GM23248 (cell line): ENCODE measurements at places on chromosomes 12 and 14. TPM values are rescaled to one million over a fixed set of nuclear protein-coding genes. Genes with fewer than 3 reads are reported as not detected.

DNA sequence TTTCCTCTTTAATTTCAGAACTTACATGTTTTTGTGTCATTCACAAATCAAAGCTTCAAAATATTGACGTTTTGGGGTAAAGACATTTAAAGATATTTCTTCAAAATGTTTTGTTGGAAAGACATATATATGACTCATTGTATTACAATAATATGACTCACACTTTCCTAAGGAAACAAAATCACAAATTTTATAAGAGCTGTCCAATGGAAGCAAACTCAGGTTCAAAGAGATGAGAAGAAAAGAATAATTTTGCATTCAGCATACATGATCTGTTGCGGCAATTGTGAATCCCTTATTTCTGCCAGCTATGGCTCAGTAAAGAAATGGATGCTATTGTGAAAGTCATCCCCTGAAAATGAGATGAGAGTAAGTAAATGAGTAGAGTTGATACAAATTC lies 82.7 kb downstream of the GRIP1 start:
- DNase-seq: peak; percentile 37

- no peak for DNase-seq
Observed at GRCh38 chr12:130791629-130792028, 47.4 kb downstream of the STX2 start.

- peak; percentile 36 for DNase-seq
Observed at GRCh38 chr12:52636592-52637258, 15.3 kb downstream of the KRT2 start.

DNA sequence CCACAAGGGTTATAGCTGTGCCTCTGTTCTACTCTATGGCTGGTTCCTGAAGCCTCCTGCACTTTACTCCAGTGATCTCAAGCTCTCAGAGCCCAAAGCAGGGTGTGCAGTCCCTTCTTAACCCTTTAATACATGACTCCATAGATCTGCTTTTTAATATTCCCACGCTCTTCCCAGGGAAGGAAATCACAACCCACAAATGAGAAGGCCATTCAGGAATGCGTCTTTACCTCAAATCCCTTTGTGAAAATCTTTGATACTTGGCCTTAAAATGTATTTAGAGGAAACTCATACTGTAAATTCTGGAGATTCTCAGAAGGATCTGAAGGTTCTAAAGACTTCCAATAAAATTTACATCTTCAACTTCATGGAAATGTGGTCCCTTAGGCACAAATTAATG lies 17.0 kb downstream of the NID2 start:
- peak; percentile 78 for DNase-seq

GRCh38 chr14:36105401-36105800 lies 71.1 kb downstream of the PTCSC3 start:
- peak; percentile 8 for DNase-seq

DNA sequence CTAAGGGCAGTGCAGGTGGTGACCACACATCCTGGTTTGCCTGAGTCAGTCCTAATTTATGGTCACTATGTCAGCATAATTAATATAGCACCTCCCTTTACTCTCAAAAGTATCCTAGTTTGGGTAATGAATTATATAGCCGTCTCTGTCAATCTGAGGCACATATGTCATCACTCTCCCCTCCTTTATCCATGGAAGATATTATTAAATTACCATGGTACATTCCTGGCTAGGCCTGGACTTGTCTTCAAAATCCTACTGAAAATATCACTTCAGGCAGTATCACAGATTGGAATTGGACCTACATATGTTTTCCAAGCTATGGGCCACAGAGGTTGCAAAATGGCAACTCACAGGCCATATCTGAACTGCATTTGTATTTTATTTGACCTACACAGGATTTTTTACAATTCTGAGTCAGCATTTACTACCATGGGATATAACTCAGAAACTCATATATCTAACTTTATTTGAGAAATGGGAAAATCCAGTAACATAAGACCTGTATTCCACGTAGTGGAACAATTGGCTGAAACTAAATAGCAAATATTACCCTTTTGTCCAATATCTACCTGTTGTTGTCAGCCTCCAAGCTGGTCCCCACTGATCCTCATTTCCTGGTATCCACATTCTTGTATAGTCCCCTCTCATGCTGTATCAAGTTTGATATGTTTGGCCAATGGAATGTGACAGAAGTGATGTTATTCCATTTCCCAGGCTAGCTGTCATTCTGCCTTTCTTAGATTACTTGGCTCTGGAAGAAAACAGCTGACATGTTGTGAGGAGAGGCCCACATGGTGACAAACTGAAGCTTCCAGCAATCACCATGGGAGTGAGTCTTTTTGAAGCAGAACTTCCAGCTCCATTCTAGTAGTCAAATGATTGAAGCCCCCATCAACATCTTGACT lies 102.5 kb upstream of the MDM1 start:
- no peak for DNase-seq

DNA sequence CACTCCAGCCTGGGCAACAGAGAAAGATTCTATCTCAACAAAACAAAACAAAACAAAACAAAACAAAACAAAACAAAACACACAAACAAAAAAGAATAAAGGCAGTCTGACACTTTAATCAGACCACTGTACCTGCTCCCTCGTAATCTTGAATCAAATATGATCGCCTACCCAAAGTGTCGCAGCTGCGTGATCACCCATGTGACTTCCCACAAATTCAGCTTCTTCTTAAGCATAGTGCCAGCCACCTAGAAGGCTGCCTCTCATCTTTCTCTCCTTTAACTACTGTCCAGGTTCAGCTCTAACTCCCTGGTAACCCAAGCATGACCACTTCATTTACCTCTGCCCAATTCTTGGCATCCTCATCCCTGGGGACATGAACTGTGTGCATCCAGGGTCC lies 37.4 kb downstream of the FMNL3 start:
- DNase-seq: no peak

- DNase-seq: no peak
Observed at GRCh38 chr14:91367173-91368171, 50.1 kb downstream of the CCDC88C start.

- no peak for DNase-seq
Observed at GRCh38 chr14:64865109-64865508, 14.6 kb downstream of the SPTB start.

DNA sequence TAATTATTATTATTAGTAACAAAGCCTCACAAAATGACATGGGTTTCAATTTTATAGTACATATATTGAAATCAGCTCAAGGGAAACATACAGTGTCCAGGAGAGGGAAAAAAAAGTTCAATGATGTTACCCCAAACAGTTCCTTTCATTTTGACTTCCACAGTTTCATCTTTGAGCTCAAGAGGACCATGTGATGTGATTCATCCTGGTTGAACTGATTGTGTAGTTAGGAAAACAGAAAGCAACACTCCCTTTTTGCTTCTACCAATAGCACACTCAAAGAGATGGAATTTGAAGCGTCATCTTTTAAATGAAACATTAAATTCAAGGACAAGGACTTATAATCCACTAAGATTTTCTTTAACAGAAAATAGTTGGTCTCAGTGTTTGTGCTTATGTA lies 461.0 kb downstream of the FOXG1 start:
- peak; percentile 79 for DNase-seq

GRCh38 chr14:78253986-78254385 lies 83.8 kb downstream of the NRXN3 start:
- DNase-seq: peak; percentile 92

GRCh38 chr14:38762845-38763244 lies 340.2 kb downstream of the SEC23A start:
- DNase-seq: no peak

GRCh38 chr12:113184098-113184899 lies 979 bp downstream of the DDX54 start:
- DNase-seq: no peak

DNA sequence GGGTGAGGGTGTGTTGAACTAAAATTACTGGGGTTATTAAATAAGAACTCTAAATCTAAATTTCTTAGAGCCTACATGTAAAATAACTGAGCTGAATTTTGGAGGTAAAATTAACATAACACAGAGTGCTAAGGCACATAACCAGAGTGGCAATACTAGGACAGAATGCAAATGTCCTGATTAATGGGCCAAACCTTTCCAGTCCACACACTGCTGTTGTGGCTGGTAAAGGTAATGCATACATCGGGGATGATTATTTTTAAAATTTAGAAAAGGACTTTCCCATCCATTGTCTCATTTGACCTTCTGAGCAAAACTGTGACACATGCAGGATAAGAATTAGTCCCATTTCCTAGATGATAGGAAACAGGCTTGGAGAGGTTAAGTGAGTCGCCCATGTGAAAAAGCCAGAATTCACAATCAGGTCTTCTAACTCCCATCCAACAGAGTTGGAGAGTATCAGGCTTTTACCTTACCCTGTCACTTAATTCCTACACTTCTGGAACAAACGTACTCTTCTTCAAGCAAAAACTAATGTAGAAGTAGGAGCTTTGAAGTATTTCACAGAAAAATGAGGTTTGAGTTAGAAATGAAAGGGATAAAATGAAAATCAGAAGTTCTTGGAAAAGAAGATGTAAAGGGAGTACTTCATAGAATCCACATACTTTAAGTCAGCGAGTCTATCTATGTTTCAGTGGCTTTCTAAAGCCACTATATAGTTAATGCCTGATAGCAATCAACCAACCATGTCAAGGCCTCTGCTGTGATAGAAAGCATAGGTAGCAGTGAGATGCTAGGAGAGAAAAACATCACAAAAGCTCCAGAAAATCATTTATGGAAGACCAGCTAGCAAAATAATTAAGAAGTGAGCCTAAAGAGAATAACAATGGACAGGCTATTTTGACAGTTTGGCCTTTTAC lies 334.9 kb upstream of the DIO2 start:
- no peak for DNase-seq

DNA sequence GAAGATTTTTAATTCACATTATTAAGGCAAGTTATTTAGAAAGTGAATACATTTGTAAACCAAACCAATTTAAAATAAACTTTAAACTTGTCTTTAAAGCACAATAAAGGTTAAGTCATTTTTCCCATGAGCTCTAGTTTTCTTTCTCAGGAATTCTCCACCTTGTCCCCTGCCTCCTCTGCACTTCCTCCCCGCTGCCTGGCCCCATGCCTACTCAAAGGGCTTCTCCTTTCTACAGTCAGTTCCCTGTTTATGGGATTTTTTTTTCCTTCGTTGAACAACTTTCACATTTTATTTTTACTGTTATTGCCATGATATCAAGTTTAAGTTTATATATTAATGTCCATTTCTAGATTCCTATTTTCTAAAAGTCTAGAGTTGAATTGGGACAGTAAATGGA lies 223.0 kb downstream of the SLC25A21 start:
- no peak for DNase-seq

- DNase-seq: peak; percentile 31
Observed at GRCh38 chr12:91890742-91891141, 254.9 kb downstream of the BTG1 start.

GRCh38 chr12:55472264-55472663 lies 2.3 kb upstream of the OR6C70 start:
- no peak for DNase-seq

- peak; percentile 39 for DNase-seq
Observed at GRCh38 chr14:100714258-100714892, 12.3 kb upstream of the DLK1 start.

DNA sequence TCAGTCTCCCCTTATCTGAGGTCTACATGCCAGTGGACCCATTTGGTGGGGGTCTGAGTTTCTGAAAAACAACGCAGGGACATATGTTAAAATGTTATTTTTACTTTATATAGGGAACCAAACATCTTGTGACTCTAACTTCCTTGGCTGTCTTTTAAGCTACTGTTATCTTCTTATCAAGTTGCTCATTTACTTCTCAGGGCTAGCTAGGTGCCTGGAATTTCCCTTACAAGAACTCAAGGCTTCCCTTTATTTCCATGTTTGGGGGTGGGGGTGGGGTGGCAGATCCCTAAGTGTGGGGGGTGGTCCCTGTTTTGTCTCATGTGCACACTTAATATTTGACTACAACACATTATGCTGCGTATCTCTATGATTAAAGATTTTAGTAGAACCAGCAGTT lies 31.6 kb downstream of the PPP1R36 start:
- no peak for DNase-seq

- DNase-seq: no peak
Observed at GRCh38 chr12:54616933-54617680, 17.6 kb downstream of the LACRT start.

- DNase-seq: peak; percentile 75
Observed at GRCh38 chr12:20490213-20490612, 121.9 kb downstream of the PDE3A start.

DNA sequence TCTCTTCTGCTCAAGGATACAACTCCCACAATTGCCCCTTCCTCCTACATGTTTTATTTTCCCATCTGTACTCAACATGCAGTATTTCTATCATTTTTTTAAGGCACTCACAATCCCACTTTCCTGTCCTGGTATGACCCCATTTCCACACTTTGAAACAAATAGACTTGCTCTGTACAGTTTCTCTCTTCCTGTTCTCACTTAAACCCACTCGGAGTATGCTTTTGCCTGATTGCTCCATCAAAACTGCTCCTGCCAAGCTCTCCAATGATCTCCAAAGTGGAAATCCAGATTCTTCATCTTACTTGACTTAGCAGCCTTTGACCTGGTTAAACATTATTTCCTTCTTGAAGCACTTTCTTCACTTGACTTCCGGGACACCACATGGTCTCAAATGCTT lies 384.5 kb downstream of the SEC23A start:
- DNase-seq: no peak

- peak; percentile 58 for DNase-seq
Observed at GRCh38 chr12:29725587-29726320, 58.0 kb downstream of the TMTC1 start.

DNA sequence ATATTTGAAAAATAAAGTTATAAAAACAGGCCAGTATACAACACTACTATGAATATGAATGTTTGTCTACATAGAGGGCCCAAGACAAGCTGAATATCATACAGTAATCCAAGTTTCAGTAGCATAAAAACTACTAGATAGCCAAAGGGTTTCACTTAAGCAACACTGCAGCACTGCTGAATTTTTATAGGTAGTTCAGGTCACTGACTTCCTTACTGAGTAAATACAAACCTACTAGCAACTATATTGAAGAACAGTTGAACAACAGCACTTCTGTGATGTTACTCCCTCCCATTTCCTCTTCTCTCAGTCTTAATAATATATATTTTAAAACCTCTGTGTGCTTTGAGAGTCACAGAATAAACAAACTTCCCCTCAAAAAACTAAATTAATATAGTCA lies 42.7 kb downstream of the GTF2A1 start:
- no peak for DNase-seq

The C12orf60 gene
- total RNA-seq: 1.2 and 2.3 TPM in 2 replicates

The RPL10L gene
- total RNA-seq: not detected in 2 replicates

The NTS gene
- not detected in 2 replicates for total RNA-seq

The CDH24 gene
- 3.8 and 5.6 TPM in 2 replicates for total RNA-seq

The CISTR gene
- not detected in 2 replicates for total RNA-seq

The SLCO1B1 gene
- total RNA-seq: not detected in 2 replicates

The ENDOU gene
- 0.22 TPM in 1 of 2 replicates, not detected in the other for total RNA-seq

The PTCSC3 gene
- total RNA-seq: not detected in 2 replicates

The PTHLH gene
- total RNA-seq: 0.51 and 6.4 TPM in 2 replicates

The IAPP gene
- not detected in 2 replicates for total RNA-seq

The KRT2 gene
- total RNA-seq: not detected in 2 replicates
